SHP77 (cell line): ENCODE measurements at places on chromosomes 16 and 17.

- no peak for DNase-seq
Observed at GRCh38 chr16:72805486-72805885, 242.4 kb downstream of the ZFHX3 start.

DNA sequence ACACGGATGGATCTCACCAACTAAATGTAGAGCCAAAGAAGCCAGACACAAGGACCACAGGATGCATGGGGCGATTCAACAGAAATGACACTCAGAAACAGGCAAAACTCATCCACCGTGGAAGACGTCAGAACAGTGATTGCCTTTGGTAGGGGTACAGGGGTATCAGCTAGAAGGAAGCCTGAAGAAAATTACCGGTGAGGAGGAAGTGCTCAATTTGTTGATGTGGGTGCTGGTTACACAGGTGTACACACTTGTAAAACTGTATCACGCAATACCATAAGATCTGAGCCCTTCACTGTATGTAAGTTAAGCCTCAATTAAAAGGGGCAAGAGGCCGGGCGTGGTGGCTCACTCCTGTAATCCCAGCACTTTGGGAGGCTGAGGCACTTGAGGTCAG is 226.1 kb downstream of the C16orf78 start:
- no peak for DNase-seq

DNA sequence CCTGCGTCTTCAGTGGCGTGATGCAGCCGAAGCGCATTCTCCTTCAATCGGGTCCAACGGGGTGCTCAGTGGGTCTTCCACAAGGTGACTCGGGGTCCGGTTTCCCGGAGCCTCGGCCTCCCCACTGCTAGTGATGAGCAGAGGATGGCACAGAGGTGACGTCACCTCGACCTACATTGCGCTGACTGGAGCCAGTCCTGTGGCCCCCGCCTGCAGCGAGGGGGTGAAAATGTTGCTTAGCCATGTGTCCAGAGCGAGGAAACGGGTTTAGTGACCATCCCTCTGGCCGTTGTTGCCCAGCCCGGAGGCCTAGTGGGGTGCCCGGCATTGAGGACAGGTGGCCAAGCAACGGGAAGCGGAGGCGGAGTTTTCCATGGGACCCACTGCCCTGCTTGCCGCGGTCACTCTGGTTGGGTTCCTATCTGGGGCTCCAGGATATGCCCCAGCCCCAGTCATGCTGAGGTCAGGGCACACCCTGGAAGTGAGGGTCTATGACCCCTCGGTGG is 190.6 kb upstream of the CIBAR2 start:
- DNase-seq = no peak

DNA sequence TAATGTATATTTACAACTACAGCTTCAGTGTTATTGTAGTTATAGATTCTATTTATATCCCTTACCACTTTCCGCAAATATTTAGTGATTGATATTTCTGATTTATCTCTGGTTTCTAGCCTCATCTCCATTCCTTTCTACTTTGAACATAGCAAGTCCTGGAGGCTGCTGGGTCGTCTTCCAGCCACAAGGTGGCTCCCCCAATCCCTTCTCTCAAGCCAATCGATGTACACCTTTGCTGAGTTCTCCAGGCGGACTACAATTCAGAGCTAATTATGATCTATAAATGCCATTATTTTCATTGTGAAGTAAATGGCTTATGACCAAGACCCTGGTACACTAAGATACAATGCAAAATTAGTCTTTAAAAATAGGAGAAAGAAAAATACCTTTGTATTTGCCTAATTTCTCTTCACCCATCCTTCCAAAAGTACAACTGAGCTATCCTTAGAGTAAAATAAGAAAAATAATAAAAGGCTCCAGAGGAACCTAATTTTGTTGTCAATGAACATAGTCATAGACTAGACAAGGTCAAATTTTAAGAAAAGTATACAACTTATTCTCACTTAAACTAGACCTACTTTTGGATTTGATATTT is 122.1 kb downstream of the SKAP1 start:
- DNase-seq = peak; percentile 63

DNA sequence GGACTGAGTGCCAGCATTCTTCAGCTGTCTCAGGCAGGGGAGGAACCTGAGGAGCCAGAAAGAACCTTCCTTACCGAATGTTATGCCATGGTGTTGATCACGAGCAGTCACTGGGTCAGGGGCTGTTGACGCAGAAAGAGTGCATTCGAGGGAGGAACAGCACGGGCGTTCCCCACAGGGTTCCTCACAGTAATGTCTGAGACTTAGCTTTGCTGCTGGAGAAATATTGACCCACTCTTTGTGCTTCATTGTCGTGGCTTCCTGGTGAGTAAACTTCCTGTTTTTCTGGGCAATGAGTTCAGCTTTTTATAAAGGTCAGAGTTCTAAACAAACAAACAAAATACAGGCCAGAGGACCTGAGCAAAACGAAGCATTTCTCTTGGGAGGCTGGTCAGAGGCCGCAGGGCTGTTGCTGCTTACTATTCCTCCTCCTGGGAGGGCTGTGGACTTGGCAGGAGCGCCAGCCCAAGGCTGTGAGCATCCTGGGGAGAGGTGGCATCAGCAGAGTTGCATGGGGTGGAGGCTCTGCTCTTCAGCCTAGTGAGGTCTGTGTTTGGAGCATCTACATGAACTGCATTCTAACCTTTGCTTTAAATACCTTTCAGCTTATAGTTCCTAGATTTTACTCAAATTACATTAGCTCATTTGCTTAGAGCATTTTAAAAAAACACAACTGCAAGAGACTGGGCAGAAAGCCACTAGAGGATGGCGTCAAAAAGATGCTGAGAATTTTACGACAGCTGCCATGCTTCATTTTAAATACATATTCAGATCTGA is 143.1 kb upstream of the CACNG5 start:
- no peak for DNase-seq

DNA sequence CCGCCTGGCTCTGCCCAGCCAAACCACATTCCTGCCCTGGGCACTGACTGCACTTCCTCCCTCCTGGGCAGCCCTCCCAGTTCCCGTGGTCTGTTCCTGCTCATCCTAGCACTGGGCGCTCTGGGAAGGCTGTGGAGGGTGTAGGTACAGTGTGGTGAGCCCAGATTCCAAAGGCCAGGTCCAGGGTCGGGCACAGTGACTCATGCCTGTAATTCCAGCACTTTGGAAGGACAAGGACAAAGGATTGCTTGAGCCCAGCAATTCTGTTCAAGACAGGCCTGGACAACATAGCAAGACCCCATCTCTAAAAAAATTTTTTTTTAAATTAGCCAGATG is 30.6 kb downstream of the C16orf74 start:
- no peak for DNase-seq

GRCh38 chr16:642189-643049 is 791 bp downstream of the MCRIP2 start:
- no peak for DNase-seq

DNA sequence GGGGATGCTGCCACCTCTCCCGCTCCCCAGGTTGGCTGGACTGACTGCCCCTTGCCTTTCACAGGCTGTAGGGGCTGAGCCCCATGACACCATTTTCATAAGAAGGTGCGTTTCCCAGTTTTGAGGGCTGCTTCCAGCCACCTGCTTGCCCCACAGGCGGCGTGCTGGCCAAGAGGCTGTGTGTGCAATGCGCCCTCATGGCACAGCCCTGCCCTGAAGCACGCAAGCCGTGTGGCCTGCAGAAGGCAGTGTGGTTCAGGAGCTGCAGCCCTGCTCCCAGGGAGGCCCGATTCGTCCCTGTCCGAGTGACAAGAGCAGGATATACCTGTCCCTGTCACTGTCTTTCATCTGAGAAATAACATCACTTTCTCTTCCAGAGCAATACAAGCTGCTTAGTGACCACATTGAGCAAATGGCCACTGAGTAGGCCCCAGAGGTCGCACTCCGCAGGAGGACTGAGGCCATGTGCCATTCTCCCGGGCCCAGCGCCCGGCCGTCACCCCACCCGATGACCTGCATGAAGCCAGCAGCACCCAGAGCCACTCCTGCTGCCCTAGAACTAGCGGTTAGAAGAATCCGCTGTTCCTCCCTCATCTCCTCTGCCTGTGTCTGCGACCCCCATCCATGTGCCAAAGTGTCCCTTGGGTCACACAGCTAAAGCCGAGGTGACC is 24.2 kb downstream of the CIBAR2 start:
- no peak for DNase-seq

DNA sequence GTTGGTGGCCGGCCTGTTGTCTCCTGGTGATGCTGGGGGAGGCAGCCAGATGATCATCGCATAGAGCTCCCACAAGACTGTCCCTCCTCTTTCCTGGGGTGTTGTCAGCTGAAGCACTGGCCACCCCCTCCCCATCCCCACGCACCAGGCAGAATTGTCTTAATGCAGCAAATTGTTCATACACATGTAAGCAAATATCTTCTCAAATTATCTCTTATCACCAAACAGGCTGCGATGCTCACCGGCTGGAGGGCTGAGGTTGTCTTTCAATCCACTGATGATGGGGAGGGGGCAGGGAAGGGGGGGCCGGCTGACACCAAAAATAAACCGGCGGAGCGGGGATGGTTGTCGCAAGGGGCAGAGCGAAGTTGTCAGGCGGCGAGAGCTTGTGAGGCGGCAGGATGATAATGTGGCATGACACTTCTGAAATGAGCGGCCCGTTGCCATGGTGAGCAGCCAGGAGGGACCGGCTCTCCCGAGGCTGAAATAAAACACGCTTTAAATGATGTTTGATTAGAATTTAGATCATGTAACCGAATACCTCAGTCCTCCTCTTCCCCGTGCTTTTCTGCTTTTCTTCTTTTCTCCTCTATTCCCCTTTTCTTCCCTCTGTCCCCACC is 59.8 kb downstream of the MRM1 start:
- DNase-seq = no peak
